ENCODE measurements at places on chromosomes 5 and 9. TPM values are rescaled to one million over a fixed set of nuclear protein-coding genes. Genes with fewer than 3 reads are reported as not detected.
A peak's percentile ranks its signal among the peaks of the same experiment; 100 is the strongest.

- DNase-seq = no peak
These were observed 145.4 kb downstream of the BNC2 start for GRCh38 chr9:16725066-16725465.

DNA sequence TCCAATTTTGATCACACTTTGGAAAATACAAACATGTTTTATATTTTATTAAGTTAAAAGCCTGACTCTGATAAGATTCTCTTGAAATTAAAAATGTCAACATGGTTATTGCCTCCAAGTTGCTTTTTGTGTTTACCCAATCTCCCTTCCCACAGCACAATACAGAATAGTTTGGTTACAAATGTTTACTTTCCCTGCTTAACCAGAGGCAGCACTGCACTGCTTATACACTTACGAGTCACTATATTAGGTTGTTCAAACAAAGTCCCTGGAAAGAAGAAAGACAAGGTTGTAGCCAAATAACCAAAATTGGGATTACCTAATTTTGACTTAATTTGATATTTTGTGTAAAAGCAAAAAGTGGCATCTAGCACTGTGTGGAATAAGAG lies 25.9 kb downstream of the SRFBP1 start:
- DNase-seq = no peak

GRCh38 chr5:32144378-32145207 lies 29.5 kb downstream of the GOLPH3 start:
- no peak for DNase-seq

DNA sequence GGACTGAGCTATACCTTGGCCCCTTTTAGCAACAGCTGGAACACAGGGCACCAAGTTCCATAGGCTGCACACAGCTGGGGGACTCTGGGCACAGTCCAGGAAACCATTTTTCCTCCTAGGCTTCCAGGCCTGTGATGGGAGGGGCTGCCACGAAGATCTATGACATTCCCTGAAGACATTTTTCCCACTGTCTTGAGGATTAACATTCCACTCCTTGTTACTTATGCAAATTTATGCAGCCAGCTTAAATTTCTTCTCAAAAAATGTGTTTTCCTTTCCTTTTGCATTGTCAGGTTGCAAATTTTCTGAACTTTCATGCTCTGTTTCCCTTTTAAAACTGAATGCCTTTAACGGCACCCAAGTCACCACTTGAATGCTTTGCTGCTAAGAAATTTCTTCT lies 580.1 kb upstream of the FTMT start:
- DNase-seq = no peak

DNA sequence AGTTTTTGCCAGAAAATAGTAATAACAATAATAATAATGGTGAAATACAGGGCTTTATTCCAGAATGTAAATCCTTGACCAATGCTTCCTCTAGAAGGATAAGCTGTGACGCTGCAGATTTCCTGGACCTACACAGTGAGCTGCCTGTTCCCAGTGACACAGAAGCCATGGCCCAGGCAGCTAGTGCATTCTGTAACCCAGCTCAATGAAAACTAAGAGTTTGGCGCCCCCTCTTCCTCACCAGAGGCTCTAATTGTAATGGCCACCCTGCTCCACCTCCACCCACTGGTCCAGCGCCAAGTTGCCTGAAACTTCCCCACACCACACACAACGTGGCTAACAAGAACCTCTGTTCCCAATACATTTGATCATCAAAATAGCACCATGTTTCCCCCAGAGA lies 248.1 kb downstream of the CETN3 start:
- no peak for DNase-seq

GRCh38 chr9:97773723-97774122 lies 76.6 kb upstream of the XPA start:
- no peak for DNase-seq

GRCh38 chr9:112326194-112326593 lies 7.2 kb downstream of the PTBP3 start:
- no peak for DNase-seq

DNA sequence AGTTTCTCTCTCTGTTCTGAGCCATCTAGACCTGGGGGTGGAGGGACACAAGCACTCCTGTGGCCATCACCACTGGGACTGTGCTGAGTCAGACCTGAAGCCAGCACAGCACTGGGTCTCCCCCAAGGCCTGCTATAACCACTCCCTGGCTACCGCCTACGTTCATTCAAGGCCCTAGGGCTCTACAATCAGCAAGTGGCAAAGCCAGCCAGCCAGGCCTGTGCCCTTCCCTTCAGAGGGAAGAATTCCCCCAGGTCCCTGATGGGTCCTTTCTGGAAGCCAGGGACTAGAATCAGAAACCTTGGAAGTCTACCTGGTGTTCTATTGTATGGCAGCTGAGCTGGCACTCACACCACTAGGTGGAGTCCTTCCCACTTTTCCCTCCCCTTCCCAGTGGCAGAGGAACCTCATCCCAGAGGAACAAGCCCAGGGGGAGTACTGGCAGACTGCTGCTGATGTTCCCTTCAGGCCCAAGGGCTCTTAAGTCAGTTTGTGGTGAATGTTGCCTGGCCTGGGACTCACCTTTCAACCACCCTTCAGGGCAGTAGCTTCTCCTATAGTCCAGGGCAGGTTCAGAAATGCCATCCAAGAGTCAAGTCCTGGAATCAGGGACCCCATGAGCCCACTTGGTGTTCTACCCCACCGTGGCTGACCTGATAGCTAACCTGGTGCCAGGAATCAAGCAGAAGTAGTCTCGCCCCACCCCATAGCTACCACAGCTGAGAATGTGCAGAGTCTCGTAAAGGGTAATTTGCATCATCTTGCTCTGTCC lies 20.0 kb downstream of the JMY start:
- DNase-seq = no peak

The DMGDH gene
- 5.1 TPM for total RNA-seq

GRCh38 chr5:170104299-170104698 lies 1.4 kb upstream of the FOXI1 start:
- DNase-seq = no peak

GRCh38 chr9:134607971-134608370 lies 33.6 kb upstream of the COL5A1 start:
- no peak for DNase-seq

GRCh38 chr9:35140093-35140492 lies 21.7 kb upstream of the UNC13B start:
- DNase-seq = no peak

GRCh38 chr5:17327048-17327625 lies 109.7 kb downstream of the BASP1 start:
- DNase-seq = no peak

The PDCD1LG2 gene
- 2.5 TPM for total RNA-seq

DNA sequence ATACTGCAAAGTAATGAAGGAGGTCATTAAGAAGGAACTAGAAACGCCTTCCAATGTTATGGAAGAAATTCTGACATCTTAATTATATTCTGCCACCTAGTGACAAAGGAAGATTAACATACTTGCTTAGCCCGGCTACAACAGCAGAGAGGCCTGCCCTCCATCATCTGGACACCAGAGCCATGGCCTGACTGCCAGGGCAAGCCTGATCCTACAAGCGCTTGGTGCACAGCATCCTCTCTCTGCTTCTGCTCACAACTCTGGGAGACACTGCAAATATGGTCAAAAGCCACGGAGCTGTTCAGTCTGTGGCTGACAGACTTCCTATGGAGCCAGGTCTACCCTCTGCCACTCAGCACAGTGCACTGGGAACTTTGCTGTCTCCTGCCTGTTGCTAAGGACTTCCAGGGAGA lies 87.3 kb upstream of the SLC44A1 start:
- no peak for DNase-seq

- DNase-seq = no peak
These were observed 355.5 kb downstream of the TLR4 start for GRCh38 chr9:118059484-118060278.

DNA sequence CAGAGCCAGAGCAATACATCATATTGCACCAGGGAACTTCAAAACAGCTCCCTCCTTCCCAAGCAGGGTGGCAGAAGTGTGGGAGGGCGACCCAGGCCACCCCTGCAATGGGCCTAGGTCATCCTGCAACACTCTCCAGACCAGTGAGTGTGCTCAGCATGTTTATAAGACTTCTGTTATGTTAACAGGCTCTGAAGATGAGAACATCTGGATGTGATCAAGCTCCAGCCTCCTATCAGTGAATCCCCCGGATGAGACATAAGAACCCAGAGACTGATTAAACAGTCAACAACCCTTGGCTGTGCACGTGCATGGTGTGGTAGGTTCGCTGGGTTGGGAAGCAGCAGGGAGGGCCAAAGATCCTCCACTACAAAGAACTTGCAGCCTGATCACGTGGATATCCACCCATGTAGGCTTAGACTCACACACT lies 63.3 kb downstream of the ABCA1 start:
- DNase-seq = no peak

GRCh38 chr9:135394131-135394530 lies 85.5 kb upstream of the PPP1R26 start:
- DNase-seq = no peak

GRCh38 chr5:59586841-59587240 lies 306.7 kb downstream of the PDE4D start:
- DNase-seq = no peak

- no peak for DNase-seq
These were observed 29.1 kb downstream of the FRMPD1 start for GRCh38 chr9:37679649-37680402.

DNA sequence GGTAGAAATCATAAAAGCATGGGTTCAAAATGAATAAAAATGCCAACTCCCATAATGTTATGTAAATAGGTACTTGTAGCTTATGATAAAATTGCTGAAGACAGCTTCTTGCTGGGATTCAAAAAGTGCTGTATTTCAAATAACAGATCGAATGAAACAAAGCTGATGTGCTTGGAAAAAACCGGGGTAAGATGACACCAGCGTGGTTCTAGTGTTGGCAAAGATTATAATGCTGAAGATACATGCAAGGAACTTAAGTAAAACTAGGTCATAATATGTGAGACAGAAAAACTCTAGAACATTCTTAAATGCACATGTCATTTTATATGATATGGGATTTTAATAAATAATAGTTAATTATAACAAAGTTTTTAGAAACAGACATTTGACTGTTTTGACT lies 44.4 kb upstream of the APC start:
- no peak for DNase-seq

The PCDHAC2 gene
- 8.8 TPM for total RNA-seq

The STKLD1 gene
- not detected for total RNA-seq

GRCh38 chr9:70418822-70419555 lies 4.5 kb upstream of the KLF9 start:
- peak; percentile 99 for DNase-seq

- DNase-seq = no peak
These were observed 62.8 kb upstream of the TLX3 start for GRCh38 chr5:171246231-171246630.

GRCh38 chr5:120509053-120509452 lies 45.0 kb downstream of the PRR16 start:
- DNase-seq = no peak

DNA sequence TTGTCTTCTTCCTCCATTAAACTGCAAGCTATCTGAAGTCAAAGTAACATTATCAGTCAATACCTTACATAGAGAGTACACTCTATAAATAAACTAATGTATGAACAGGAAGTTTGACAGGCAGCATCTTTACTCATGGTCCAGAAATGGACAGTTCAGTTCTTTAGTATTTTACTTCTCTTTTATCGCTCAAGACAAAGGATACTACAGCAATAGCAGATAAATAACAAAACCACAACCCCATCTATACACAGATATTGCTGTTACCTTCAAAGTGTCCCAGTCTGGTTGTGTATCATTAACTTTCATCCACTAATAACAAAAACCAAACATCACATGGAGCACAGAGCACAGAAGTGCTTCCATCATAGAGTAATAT lies 46.4 kb downstream of the SEMA5A start:
- DNase-seq = no peak

The DNAJC18 gene
- total RNA-seq = 8.3 TPM

DNA sequence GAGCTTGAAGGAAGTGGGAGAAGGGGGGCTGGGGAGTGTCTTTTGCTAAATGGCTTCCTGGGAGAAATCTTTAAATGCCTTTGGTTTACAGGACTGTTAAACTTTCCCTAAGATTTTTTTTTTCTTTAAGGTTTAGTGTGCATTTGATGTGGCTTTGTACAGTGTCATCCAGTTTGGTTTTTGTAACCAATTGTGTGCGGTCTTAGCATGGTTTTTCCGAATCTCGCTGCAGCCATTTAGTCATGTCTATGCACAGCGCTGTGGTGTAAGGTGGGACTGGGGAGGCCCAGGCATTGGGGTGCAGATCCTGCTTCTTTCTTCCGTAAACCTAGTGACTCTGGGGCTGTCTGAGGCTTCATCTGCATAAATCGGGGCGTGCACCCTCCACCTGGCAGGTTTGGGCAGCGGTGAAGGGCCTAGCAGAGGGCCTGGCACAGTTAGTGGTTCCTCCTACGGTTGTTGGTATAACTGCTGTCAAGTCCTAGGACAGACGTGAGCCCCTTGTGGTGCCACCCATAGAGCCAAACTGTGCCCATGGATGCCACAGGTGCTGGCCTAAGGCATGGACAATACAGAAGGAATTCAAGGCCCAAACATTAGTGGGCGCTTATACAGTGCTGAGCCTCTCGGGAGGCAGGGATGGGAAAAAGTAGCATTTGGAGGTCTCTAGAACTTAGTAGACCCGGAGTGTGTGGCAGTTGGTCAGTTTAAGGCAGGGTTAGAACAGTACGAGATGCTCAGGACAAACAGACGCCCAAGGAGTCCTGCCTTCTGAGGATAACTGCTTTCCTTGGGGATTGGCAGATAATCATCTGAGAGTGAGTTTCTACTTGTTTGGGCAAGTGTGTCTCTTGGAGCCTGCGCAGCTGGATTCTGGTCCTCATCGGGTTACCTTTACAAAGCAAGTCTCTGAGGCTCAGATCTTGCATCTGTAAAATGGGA lies 1.5 kb downstream of the PRRC2B start:
- DNase-seq = no peak

Data from esophagus muscularis mucosa (tissue), 4 donors.